ENCODE measurements at places on chromosomes 5 and 9.

- peak; percentile 74 for DNase-seq
These were observed 37.4 kb downstream of the P4HA2 start for GRCh38 chr5:132190161-132190817.

DNA sequence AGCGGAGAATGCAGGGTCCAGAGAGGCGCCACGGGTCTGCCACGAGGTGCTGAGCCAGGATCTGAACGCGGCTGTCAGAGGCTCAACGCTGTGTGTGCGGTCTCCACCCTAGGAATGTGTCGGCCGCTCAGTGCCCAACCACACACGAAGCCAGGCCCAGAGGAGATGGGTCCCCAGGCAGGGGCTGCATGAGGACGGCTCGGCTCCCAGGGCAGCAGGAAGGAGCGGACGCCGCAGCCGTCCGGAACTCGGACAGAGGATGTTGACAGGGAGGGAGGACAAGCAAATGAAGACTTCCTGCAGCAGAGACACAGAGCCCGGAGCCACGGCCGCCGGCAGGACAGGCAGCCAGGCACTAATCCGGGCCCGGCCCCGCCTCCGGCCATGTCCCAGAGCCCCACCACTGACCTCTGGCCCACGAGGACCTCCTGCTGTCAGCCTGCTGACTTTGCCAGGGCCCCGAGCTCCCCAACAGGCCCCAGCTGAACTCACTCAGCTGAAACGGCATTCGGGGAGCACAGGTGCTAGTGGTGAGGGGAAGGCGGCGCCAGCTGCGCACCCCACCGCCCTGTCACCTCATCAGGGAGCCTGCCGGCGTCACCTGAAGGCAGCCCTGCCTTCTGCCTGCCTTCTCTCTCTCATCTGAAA is 12.7 kb downstream of the VAV2 start:
- no peak for DNase-seq

DNA sequence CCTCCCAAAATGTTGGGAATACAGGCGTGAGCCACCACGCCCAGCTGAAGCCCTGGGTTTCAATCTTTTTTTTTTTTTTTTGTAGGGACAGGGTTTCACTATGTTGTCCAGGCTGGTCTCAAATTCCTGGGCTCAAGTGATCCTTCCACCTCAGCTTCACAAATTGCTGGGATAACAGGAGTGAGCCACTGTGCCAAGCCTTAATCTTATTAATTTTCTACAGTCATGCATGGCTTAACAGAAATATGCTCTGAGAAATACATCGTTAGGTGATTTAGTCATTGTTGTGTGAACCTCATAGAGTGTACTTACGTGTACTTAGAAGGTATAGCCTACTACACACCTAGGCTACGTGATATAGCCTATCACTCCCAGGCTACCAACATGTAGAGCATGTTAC is 31.0 kb downstream of the GLDC start:
- no peak for DNase-seq

- no peak for DNase-seq
These were observed 7.5 kb downstream of the HSPA5 start for GRCh38 chr9:125233678-125234077.

DNA sequence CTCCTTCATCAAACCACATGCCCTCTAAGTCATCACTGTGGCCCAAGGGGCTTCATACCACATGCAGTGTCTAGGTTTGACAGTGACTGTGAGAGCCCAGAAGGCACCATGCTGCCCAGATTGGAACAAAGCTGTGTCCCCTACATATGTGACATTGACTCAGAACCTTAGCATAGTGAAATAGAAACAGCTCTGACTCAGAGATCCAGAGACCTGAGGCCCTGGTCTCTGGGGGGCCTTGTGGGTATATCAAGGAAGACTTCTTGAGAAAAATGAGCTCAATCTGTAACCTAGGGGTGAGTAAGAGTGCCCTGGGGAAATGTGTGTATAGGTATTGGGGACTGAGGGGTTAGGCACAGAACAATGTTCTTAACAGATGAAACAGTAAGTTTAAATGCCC is 7.1 kb upstream of the ENTREP1 start:
- DNase-seq, result no peak

DNA sequence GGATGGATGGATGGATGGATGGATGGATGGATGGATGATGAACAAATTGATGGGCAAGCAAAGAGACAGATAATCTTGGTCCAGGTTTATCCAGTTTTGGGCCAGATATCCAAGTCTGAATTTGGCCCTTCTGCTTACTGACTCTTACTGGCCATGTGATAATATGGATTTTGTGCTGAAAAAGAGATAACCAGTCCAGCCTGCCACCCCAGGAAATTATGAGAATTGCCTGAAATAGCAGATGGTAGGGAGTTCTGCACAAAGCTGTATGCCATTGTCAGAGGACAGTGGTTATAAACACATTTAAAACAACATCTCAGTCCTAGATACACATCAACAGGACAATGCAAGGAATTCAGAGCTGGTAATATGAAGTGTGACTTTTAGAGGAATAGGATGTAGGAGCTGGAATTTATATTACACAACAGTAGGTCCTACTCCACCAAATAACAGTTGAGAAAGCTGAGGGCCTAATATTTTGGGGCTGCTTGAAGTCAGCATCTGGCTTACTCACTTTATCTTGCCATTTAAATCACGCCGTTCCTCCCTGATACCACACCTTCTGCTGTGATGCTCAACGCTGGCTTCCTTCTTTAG is 9.0 kb upstream of the FAT2 start:
- DNase-seq, result no peak

DNA sequence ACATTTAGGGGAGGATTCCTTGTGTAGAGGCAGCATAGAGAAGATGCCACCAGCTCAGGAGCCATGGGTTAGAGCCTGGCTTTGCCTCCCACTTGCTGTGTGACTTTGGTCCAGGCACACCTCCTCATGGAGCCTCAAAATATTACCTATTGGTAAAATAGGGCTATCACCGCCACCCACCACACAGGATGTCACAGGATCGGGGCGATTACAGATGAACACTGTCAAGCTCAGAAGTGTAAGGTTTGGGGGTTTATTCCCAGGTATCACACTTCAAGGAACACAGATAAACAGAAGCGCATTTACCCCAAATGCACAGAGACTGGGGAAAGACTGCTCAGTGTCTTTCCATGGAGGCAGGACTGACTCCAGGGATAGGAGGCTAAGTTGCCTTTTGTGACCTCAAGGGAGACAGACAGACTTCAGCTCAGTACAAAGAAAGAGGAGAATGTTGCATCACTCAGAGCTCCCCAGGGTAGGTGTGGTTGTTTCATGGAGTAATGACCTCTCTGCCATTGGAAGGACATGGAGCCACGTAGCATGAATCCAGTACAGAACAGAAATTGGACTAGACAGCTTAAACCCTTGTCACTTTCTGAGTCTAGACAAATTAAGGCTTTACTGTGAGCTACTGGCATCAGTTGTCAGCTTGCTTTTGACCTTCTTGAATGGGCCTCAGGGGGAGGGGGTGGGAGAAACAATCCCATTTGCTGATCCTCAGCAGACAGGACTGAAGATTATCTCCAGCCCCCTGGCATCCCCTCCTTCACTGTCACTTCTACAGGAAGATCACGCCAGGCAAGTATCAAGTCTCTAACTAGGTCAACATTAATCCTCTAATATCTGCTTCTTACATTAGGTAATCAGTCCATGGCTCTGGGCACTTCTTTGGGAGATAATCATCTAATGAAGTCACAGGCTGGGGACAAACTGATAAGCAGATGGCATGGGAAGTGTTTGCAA is 6.5 kb downstream of the TRAF1 start:
- no peak for DNase-seq

GRCh38 chr5:72245951-72246532 is 74.0 kb downstream of the MRPS27 start:
- peak; percentile 76 for DNase-seq

- DNase-seq, result no peak
These were observed 719 bp downstream of the MIGA2 start for GRCh38 chr9:129036923-129037766.

- no peak for DNase-seq
These were observed 145.4 kb downstream of the CD180 start for GRCh38 chr5:67051164-67051563.

DNA sequence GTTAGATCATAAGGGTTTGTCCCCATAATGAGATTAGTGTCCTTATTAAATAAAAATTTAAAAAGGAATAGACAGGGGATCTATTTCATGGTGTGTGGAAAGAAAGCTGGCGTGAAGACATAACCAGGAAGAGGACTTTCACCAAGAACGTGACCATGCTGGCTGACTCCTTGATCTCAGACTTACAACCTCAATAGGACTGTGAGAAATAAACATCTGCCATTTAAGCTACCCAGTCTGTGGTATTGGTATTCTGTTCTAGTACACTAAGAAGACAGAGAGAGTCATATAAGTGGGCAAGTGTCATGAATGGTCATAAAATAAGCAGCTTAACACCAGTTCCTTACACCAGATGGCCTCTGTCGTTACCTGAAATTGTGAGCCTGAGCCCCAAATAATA is 259.4 kb upstream of the CCNG1 start:
- DNase-seq, result no peak

- no peak for DNase-seq
These were observed 11.4 kb downstream of the ADGRV1 start for GRCh38 chr5:90570034-90570433.

GRCh38 chr9:115930472-115930871 is 223.1 kb upstream of the PAPPA start:
- DNase-seq, result no peak

GRCh38 chr9:9004810-9005209 is 1205.2 kb upstream of the DMAC1 start:
- no peak for DNase-seq

- DNase-seq, result no peak
These were observed 585.1 kb downstream of the TLE4 start for GRCh38 chr9:80156756-80157472.

DNA sequence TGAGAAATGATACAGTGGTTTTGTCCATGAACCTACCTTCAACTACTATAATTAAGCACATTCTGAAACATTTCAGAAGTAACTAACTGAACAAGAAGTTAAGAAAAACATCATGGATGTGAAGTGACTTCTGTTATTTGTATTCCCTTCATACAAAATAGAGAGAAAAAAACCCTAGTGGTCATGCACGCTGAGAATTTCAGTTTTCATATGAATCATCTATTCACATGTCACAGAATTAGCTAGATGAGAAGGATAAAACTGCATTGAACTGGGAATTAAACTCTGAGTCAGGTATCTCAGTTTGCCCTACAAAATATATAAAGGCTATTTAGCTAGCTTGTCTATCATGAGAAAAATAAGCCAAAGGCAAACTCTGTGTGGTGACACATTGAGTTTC is 451.8 kb upstream of the FTMT start:
- no peak for DNase-seq

GRCh38 chr9:754150-754931 is 87.2 kb upstream of the DMRT1 start:
- DNase-seq, result no peak

- DNase-seq, result no peak
These were observed 11.0 kb downstream of the SNAPC3 start for GRCh38 chr9:15433661-15434060.

DNA sequence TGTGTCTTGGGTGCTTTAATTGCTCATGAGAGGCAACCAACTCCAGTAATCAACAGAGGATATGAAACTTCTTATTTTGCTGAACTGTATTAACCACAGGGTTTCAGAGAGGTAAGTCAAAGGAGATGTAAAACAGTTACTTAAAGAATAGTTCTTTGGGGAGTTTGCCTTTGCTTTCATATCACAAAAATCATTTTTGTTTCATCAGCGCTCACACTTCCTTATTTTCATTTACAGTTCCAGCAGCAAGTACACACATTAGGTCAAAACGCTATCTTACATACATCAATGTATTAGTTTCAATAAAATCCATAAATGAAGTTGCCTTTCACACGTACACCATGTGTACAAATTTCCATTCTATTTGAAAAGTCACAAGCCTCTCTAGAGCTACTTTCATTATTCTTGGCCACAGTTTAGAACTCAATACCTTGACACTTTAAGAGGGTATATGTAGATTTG is 50.1 kb downstream of the ST8SIA4 start:
- peak; percentile 73 for DNase-seq

- DNase-seq, result no peak
These were observed 28.7 kb downstream of the COL27A1 start for GRCh38 chr9:114184071-114184470.

DNA sequence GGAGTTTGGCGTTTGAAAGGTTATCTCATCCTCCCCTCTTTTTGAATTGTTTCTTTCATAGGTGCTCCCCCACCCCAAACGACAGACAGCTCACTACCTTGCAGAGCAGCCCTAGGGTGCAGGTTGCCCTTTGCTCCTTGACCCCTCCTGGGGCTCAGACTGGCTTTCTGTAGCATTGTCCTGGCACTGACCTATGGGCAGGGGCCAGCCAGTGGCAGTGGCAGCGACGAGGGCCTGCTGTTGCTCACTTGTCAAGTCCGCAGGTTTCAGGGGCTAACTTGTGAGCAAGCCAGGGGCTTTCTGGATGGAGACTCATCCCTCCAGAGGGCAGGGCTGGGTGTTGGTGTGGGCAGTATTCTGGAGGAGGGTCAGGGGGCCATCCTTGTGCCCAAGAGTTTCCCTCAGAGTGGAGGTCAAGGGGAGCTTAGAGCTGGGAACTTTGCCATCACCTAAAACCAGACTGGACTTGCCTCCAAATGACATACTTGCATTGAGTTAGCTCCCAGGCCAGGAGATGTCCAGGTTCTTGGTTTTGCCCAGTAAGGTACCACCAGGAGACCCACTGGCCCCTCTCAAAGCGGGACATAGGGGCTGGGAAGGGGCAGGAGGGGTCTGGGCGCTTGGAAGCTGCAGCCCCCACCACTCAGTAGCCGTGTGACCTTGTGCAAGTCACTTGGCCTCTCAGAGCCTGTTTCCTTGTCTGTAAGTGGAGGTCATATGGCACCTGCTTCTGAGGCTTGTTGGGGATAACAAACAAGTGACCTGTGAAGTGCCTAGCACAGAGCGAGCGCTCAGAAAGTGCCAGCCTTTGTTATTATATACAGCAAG is 53.5 kb upstream of the CDKN2AIPNL start:
- no peak for DNase-seq

DNA sequence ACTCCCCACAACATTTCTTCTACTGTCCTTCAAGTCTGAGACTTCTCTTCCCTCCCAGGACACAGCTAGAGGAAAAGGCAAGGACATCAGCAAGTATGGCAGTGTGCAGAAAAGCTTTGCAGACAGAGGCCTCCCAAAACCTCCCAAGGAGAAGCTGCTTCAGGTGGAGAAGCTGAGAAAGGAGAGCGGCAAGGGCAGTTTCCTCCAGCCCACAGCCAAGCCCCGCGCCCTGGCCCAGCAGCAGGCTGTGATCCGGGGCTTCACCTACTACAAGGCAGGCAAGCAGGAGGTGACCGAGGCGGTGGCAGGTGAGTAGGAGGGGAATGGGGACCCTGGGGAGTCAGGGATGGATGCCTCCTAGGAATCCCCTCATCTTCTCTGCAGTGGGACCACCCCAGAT is 24.4 kb downstream of the OLFML2A start:
- no peak for DNase-seq

DNA sequence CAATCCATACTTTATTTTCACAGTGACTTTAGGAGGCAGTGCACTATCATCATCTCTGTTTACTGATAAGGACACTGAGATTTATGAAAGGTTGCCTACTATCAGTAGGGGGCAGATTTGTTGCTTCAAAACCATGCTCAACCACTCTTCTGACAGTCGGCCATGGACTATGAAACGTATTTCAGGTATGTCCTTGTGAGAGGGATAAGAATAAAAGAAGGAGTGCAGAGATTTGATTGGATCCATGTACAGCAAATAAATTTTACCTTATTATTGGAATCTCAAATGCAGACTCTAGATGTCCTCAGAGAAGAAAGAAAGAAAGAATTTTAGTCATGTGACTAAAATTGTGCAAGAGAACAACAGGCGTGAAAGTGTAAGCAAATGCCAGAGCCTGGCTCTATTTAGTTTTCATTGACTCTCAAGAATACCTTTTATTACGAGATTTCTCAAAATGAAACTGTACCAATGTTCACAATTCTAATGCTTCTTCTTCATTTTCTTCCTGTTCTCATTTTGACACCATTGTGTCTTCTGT is 296.6 kb upstream of the RASA1 start:
- peak; percentile 13 for DNase-seq

Measured in KBM-7 (cell line).